ENCODE measurements at places on chromosomes 7 and 10.

GRCh38 chr10:12839941-12840611 is 161.4 kb downstream of the CCDC3 start:
- no peak for DNase-seq

DNA sequence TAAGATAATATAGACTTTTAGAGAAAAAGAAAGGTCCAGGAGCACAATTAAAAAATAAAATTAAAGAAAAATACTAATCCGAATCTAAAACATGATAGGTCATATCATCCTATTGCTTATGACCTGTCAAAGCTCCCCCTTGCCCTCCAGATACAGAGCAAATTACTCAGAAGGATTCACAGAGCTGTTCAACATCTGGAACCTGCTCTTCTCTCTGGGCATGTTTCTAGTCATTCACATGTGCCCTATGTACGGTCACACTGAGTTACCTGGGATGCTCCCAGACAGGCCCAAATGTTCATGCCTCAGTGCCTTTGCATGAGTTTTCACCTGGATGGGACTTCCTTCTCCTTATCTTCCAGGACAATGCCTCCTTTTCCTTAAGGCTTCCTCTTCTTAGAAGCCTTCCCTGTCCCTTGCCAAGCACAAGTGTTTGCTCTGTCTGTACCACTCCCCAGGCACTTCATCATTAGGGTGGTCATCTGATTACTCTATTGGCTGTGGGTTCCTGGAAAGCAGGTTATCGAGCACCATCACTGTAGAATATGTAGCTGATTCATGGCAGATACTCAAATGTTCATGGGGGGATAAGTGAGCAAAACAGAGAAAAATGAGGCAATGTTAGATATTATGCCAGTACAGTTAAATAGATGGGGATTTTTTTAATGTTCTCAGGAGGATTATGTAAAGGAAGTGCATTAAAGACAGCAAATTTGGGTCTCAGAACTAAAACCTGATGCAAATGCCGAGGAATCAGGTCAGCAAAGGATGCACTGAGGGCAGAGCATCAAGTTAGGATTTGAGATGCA is 12.0 kb upstream of the AOAH start:
- no peak for DNase-seq

- no peak for DNase-seq
Observed at GRCh38 chr7:36131499-36131898, 21.6 kb upstream of the EEPD1 start.

GRCh38 chr7:2049782-2050510 is 182.8 kb downstream of the MAD1L1 start:
- no peak for DNase-seq

DNA sequence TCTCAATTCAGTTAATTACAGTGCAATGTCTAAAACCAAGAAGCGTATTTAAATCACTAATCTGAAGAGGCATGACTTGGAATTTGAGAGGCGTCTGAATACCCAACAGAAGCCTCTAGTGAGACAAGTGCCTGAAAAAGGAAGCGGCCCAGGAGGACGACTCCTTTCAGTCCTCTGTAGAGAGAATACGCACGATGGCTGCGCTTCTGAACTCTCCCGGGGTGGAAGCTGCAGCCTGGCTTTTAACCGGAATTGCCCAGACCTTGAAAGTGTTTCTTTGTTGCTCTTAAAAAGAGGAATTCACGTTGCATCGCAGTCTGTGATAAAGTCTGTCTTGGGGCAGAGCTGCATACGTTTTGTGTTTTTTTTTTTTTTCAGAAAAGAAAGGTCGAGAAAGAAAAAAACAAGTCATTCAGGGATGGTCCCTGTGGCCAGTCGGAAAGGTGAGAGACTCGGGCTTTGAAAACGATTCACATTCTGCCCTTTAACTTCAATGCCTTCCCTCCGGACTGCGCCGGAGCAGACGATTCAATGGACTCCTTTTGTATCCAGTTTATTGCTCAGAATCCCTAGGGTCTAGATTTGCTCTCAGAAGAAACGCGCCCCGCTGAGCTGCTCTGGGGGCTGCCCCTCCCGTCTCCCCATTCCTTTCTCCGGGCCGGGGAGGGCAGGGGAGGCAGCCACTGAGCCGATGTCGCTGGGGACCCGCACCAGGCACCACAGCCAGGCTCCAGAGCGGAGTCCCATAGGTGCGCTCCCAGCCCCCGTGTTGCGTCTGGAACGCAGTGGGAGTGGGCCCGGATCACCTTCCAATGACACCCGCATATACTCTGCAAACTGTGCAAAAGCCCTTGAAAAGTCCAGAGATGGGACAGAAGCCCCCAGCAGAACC is 994 bp upstream of the PTF1A start:
- DNase-seq = no peak

GRCh38 chr10:33353334-33353733 is 18.9 kb upstream of the NRP1 start:
- no peak for DNase-seq

- no peak for DNase-seq
Observed at GRCh38 chr10:35783305-35783838, 141.3 kb upstream of the FZD8 start.

GRCh38 chr7:98368716-98369115 is 32.2 kb downstream of the BAIAP2L1 start:
- no peak for DNase-seq

GRCh38 chr7:150465414-150465813 is 15.0 kb downstream of the GIMAP8 start:
- no peak for DNase-seq

- no peak for DNase-seq
Observed at GRCh38 chr7:29877196-29877595, 70.9 kb downstream of the WIPF3 start.

DNA sequence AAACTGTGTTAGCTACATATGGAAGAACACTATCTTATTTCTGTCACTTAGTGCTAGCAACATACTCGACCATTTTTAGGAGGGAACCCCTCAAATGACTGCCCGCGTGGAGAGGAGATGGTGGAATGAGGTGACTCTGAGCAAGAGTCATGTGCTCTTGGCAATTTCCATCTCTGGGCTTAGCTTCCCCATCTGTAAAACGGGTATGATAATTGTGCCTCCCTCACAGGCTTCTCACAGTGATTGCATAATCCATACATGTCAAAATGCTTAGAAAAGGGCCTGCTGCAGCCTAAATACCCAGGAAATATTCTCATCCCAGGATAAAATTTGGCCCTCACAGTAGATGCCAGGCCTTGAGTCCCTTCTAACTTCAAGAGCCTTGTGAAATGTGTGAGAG is 86.6 kb downstream of the WDFY4 start:
- no peak for DNase-seq

- DNase-seq = no peak
Observed at GRCh38 chr7:17912050-17912449, 28.2 kb downstream of the SNX13 start.

DNA sequence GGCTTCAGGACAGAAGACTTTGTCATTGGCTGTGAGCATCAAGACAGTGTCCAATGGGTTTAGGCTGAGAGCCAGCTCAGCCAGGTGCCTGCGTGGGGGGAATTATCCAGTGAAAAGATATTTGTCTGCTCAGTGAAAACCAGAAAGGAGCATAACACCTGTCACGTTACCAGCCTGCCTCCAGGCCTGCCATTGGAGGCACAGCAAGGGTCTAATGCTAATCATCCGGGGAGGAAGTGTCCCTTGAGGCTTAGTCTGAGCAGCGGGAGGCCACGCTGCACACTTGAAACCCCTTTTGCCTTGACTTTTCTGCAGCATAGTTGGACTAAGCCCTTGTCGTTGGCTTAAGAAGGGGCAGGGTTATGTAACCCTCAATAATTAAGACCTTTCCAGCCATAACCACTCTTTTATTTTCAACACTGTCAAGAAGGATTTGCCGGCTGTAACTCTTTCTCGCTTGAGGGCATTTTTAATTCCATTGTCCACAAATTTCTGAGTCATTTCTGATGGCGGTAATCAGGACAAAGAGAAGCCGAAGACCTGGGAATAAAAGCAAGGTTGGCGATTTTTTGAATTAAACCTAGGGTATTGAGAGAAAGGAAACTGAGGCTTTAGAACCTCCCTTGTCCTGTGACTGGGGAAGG is 639.6 kb upstream of the FOXK1 start:
- DNase-seq = peak; percentile 72

DNA sequence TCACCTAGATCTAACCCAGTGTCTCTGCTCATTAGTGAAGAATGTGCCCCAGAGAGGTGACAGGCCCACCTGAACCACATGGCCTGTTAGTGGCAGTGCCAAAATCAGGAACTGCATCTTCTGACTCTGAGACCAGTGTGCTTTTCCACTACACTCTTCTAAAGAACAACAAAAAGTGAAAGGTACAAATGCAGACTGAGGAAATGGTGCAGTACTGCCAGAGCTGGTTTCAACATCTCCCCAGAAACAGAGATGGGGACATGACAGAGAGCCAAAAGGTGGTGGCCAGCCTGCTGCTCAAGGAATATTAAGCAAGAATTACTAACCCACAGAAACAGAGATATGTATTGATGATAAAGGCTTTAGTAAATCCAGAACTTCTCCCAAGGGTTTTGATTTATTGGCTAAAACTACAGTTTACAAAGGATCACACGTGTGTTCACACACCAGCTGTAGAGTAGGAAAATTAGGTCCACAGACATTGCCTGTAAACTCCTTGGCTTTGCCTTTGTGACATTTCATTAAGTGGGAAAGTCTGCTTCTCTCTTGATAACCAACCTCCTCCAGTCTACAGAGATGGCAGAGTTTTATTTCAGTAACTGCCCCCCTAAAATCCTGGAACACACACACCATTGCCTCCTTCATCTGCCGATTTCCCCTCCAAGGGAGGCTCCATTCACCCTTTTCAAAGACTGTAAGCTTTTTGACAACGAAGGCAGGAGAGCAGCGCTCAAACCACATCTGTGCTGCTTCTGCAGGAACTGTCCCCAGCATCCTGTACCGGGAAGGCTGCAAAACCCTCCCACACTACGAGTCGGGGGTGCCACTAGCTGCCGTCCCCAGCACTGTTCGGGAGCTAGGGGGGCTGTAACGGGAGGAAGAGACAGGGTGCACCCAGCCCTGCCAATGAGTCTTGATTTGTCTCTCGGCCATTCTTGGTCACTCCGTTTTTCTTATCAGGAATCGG is 29.8 kb downstream of the GSDME start:
- DNase-seq = no peak

DNA sequence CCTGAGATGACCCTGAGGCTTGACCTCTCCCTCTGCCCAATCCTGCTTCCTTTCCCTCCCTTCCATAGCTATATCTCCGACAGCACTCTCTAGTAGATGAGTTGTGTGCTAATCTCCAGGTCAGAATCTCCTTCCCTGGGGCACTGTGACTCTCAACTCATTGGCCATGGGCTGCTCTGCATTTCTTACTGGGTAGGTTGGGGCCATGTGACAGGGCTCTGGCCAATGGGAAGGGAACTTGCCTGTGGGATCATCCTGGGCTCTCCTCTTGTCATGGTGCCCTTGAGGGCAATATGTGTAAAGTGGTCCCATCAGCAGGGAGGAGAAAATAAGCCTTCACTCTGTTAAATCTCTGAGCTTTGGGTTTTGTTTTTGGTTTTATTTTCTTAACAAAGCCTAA is 80.1 kb upstream of the ANKRD1 start:
- no peak for DNase-seq

DNA sequence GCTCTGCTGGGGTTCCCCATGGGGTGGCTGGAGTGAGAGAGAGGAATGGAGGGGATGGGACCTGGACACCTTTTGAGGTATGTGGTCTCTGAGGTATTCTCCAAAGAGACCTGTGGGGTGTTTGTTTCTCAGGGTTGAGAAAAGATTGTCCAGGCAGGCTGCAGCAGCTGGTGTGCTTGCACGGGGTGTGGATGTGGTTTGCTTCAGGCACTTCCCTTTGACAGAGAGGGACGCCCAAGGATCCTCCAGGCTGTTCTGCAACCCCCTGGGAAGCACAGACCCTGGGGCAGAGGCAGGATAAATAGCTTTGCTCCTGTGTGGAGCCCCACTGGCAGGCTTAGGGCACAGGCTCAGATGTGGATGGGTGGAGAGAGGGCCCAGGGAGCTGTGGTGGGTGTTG is 115.1 kb upstream of the AGK start:
- DNase-seq = no peak

DNA sequence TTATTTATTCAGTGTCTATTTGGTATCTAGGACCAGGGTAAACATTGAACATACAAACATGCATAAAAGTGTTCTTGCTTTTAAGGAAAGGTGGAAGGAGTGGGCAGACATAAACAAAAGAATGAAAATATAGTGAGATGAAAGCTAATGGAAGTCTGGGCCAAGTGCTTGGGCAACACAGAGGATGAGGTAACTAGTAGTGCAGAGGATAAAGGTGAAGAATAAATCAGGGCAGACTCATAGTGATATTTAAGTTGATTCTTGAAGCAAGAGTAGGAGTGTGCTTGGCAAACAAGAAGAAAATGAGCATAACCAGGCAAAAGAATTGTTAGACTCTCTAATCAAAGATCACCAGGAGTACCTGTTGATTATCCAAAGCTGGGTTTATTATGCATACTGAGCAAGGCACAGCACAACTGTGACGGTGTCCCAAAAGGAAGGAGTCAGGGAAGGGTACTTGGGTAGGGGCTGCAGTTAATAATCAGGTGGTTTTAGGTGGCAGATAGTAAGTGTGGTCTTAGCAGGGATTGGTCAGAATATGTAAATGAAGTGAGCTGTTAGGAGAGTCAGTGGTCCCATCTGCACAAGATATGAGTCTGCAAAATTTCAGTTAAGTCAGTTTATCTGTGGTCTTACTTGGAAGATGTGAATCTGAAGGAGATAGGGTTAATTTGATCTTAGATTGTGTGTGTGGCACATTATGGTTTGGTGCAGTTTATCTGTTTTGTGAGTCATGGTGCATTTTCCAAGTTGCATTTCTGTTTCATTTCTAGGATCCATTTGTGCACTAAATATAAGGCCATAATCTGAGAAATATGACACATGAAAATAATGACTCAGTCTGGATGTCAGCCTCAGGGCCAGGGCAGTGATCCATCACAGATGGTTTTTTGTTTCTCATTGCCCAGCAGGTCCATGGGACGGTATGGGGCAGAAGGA is 30.6 kb upstream of the TAX1BP1 start:
- DNase-seq = no peak

GRCh38 chr7:22586101-22586785 is 86.3 kb upstream of the STEAP1B start:
- no peak for DNase-seq

DNA sequence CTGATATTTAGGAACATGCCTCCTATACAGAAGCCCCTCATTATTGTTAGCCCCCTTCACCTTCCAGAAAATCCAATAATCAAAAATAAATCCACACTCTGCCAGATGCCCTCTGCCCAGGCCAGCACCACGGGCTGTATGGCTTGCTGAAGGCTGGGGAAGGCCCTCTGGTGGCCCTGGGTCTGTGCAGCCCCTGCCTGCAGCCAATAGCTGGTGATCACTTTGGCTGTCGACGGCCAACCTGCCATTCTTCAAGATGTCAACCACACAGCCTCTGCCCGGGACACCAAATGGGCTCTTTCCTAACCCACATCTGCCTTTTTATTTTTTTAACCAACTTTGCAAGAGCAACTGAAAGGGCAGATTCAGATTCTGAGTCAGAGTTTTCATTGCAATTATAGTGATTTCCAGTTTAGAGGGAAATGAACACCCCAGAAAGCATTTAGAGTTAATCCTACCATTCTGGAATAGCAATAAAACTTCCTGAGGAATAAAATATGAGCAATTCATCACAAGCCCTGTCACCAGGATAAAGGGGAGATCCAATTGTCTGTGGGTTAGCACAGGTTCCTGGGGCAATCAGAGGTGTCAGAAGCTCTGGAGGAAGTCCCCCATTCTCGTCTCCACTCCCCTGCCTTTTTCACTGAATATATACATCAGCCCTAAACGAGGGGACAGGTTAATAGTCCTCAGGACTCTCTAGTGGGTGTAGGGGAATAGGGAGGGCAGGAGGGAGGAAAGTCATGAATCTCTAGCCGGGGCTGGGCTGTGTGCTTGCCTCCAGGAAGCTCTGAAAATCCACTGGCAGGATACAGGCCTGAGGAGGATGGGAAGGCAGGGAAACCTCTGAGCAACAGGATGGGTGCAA is 211.3 kb downstream of the GRID1 start:
- no peak for DNase-seq

Measured in WERI-Rb-1 (cell line).